Naive thymus-derived CD8-positive, alpha-beta T cell (primary cell): ENCODE measurements at places on chromosomes 6 and 20. TPM values are rescaled to one million over a fixed set of nuclear protein-coding genes. Genes with fewer than 3 reads are reported as not detected.

The CD24 gene
- total RNA-seq = 4.4 TPM

DNA sequence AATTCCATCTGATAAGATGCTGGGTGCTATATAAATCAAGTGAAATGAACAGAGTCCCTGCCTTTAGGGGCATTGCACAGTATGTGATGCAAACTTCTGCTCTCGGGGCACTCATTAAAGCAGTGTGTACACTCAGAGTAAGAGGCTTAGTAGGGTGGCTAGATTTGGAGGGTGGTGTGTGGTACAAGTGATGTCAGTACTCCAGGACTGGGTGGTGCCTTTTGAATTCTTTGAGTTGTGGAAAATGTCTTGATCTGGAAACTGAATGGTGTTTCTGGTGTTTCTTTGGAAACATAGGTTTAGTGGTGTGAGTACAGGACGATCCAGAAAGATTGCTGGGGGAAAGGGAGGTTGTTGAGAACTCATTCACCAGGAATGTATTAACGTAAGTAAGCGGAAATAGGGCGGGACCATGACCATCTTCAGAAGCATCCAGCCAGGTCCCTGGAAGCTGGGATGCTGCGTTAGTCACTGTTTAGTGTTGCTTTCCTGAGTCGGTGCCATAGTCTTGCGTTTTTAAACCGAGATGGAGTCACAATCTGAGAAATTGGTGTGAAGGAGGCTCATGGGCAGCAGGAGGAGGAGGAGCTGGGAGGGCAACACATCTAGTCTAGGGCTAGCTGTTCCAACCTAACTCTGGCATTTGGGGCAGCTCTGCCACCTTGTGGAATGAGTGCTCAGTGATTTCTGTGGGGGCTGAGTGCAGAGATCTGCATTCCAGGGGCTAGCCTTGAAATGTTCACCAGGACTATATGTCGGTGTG is 70.3 kb downstream of the SCAND1 start:
- DNase-seq = peak; percentile 41

GRCh38 chr6:80437221-80437620 is 330.8 kb downstream of the BCKDHB start:
- DNase-seq = no peak

The MLN gene
- not detected for total RNA-seq

The BEND6 gene
- total RNA-seq = not detected
